ENCODE measurements at places on chromosomes 7 and 10.

DNA sequence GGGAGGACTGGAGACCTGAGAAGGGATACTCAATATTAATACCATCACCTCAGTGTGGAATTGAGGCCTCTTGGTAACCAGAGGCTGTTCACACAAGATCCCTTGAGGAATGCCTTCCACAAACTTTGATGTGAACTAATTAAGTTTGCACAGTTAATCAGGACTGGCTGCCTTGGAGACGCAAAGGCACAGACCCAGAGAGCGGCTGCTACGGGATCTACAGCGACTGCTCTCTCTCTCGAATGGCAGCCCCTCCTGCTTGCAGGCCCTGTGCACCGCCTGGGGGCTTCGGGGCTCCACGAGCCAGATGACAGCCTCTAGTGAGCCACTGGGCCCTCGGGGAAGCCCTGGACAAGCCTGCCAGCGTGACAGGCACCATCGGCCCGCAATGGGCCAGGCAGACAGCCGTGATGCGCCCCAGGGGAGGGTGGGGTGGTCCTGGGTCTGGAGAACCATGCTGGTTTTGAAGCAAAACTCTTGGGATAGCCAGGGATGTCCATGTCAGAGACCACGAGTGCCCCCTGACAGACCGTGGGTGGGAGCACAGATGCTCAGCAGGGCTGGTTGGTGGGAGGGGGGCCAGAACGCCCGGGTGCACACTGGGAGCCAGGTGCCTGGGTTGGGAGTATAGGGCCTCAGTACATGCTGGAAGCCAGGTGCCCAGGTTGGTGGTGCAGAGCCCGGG, 195.6 kb downstream of the ELFN1 start:
- DNase-seq, result no peak

DNA sequence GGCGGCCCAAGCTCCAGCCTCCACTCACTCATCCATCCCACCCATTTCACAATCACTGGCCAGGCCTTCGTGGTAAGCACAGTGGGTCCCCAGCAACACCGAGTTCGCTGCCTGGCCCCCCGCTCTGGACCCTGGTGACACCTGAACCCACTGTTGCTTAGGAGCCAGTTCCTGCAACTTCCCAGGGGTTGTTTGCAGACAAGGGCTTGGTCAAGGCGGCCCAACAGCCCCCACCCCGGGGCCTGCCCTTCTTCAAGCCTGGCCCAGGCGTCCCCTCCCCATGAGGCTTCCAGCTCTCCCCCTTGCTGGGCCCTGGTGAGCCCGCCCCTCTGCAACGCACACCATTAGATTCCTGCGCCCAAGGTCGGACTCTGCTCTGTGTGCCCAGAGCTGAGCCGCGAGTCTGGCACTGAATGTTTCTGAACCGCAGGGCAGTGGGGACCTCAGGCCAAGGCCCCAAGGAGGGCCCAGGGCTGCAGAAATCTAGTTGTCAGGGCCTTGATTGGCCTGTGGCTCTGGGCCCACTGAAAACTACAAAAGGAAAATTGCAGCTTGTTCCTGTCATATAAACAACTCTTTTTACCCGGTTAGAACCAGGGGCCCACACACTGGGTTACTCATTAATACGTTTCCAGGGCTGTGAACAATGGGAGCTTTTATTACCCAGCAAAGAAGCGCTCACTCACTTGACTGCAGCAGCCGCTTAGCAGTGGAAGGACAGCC, 2.1 kb upstream of the COX19 start:
- DNase-seq, result no peak

DNA sequence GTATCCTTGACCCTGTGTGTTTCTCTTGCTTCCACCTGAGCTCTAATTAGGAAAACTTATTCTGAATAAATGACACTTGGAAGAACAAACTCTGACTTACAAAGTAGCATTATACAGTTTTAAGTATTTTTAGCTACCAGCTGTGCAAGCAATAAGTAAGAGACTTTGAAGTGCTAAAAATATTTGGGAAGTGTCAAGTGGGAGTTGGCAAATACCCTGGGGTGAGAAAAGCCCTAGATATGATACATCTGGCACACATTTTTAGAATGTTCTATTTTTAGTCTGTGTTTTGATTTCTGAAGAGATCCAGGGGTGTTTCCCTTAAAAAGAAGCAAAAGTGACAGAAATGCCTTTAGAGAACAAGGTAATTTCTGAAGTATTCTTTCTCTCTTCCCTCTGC, 132.7 kb upstream of the TEX47 start:
- DNase-seq, result no peak

DNA sequence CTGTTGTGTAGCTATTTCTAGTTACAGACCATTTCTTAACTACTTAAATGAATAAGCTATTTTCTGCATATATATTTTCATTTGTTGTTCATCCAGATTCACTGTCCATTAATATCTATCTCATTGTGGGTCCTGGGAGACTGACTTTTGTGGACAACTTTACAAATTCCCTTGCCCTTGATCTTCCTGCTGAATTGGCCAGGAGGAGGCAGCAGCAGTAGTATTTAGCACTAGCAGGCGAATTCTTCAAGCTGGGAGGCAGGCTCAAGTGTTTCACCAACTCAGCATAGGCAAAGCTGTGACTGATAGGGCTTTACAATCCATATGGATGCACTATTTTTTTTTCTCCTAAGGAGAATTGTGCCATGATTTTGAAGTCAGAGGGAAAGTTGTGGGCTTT, 461.0 kb upstream of the NRG3 start:
- DNase-seq, result no peak

- DNase-seq, result no peak
Measured at GRCh38 chr7:105036217-105037168, 22.5 kb downstream of the KMT2E start.

DNA sequence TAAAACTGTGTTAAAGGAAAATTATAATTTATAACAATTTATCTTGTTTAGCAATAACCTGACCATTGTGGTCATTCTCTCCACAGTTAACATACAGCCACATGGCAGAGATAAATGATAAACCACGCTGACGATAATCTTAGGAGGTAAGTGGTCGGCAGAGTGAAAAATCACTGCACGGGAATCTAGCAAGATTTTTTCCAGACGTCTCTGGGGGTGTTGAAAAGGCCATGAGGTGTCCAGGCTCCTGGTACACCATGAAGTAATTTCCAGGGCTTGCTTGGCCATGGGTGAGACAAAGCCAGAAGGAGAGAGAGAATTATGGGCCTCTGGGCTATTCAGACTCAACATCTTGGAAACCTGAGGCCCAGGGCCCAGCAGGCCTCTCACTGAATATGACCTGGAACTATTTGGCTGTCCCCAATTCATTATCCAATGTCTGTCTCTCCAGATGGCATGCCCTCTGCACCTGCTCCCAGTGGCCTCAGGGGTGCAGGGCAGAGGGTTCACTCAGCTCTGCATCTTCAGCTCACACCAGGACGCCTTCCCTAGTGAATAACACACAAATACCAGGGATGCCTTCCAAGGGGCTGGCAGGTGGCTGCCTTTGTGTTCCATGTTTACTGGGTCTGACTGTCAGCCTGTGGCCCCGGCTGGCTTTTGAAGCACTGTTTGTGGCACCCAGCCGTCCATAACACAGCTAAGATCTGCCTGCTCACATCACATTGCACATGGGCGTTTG, 590.4 kb upstream of the PFKP start:
- no peak for DNase-seq

DNA sequence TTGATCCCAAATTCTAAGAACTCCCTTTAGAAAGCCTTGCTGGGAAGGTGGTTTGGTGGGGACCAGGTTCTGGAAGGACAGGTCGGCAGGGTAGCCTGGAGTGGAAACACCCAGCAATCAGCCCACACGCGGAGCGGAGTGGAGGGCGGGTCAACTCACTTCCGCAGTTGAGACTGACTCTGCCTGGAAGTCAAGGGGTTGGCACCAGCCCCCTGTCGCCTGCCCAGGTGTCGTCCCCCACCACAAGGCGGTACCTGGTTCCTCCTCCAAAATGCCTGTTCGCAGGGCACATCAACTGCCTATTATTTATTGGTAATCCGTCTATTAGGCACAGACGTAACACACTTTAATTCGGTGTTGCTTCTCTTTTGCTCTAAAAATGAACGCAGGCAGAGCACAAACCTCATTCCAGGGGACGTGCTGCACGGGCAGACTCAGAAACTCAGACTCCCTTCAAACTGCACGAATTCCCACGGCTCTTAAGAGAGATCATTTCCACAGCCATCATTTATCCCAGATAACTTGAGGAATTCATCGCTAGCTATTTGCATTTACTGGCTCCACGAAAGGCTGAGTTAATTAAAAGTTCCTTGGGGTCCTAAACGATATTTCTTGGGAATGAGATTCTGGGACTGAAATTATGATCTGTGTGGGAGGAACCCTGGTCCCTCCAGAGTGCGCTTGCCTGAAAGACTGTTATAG, 248.2 kb upstream of the PPP2R2D start:
- DNase-seq, result no peak

DNA sequence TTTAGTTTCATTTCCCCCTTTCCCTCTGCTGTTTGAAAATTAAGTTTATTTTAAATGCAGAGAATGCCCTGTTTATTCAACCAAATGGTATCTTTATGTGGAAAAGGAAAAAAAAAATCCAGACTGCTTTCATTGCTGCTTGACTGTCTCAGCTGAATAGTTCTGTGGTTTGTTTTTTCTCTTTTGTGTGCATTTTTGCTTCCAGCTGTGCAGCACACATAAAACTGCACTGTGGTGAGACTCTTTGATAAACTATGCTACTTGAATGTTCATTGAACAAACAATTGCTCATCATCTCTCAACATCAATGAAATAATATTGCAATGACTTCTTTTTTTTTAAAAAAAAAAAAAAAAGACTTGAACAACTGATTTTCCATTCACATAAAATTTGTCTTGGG, 78.6 kb upstream of the GLI3 start:
- no peak for DNase-seq

DNA sequence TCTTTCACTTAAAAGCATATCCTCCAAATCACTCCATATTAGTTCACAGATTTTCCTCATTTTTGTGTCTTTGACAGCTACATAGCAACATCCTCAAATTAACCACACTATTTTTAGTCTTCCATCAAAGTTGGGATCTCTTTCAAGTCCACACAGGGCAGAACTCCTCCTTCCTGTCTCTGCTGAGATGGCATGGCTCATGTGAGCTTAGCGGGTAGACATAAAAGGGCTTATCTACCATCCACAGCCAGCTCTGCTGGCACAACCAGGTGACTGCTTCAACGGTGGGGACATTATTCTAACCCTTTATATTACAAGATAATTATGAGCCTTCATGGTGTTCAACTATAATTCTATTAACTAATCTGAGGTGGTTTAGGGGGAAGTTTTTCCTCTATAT, 35.5 kb downstream of the ICA1 start:
- no peak for DNase-seq

DNA sequence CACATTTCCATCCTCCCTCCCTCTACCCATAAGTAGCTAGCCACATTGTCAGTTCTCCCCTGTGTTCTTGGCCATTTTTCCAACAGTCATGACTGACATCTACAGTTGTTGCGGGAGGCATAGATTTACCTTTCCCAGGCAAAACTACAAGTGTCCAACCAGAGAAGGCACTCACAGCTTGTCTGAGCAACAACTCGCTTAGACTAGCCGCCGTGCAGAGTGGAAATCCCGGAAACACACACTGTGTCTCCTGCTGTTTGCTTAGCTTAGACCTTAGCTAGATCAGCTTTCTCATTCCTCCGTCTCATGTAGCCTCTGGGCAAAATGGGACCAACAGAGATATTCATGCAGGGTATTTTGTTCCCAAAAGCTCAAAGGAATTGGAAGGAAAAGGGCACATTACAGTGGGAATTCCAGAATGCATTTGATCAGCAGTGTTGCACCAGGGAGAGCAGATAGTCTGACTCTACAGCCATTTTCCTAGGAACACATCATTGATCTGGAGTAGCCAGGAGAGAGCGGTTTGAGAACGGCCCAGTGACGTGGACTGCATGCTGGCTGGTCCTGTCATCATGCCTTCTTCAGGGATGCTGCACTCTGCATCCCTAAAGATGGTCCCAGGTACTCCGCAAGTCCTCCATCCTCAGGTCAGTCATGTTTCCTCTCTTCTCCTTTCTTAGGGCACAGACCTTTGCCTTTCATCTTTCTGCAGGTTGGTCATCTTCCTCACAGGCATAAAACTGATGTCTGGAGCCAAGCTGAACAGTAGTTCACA, 89.4 kb downstream of the C10orf90 start:
- no peak for DNase-seq

- no peak for DNase-seq
Measured at GRCh38 chr7:20240080-20240926, 23.1 kb upstream of the MACC1 start.

DNA sequence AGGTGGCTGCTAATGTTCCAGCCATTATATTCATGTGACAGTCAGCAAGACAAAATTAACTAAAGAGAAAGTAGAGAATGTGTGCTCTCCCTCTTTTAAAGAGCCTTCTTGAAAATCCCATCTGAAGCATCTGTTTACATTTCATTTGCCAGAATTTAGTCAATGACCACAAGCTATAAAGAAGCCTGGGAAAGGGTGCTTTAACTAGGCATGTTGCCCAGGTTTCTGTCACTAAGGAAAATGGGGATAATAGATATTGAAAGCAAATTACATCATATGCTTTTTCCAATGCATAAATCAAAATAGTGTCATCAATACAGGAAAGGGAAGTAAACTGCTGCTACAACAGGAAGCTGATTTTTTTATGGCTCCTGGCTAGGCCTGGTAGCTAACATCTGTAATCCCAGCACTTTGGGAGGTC, 67.7 kb downstream of the ELAPOR2 start:
- no peak for DNase-seq
